Astrocyte (in vitro differentiated cells and primary cell): ENCODE measurements at places on chromosomes 6 and 20. TPM values are rescaled to one million over a fixed set of nuclear protein-coding genes. Genes with fewer than 3 reads are reported as not detected.

- DNase-seq: no peak
Measured at GRCh38 chr20:63457737-63458136, 14.7 kb downstream of the KCNQ2 start.

DNA sequence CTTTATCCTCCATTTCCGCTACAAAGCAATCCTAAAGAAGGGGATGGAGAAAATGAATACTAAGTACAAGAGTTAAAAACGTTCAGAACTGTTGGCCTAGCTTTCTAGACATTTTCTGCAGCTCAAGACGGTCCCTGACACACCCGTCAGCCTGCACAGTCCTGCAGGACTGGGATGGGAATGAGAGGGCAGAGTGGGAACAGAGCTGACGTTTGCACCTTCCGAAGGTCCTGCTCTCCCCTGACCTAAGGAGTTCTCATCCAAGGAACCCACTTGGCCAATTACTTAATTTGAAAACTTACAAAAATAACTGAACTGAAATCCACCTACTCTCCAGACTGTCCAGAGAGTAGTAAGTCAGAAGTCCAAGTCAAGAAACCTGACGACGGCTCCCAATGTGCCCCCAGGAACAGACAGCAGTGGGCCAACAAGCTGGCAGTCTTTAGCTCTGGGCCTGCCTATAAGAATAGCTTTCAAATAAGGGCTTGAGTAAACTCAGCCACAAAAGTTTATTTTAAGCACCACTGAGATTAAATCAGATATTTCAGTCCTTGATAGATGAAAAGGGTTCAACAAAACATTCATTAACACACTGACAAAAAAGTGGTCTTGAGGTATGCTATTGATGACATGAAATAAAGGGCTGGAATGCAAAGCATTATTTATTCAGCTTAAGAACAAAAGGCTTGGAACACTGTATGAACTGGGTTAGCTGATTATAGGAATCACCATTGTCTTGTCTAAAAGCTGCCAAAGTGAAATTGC is 76.8 kb downstream of the CNKSR3 start:
- peak; percentile 83 for DNase-seq

GRCh38 chr20:22617160-22617559 is 32.8 kb upstream of the FOXA2 start:
- DNase-seq: no peak

DNA sequence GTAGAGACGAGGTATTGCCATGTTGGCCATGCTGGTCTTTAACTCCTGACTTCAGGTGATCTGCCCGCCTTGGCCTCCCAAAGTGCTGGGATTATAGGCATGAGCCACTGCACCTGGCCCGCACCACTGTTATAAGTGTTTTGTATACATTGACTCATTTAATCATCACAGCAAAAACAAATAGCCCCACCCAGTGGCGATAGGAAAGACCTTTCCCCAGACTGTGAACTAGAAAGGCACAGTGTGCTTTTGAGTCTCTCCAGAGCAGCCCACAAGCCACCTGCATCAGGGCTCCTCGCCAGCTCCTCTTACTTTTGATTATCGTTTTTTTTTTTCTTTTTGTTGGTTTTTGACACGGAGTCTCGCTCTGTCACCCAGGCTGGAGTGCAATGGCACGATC is 27.9 kb upstream of the ZFP64 start:
- no peak for DNase-seq

DNA sequence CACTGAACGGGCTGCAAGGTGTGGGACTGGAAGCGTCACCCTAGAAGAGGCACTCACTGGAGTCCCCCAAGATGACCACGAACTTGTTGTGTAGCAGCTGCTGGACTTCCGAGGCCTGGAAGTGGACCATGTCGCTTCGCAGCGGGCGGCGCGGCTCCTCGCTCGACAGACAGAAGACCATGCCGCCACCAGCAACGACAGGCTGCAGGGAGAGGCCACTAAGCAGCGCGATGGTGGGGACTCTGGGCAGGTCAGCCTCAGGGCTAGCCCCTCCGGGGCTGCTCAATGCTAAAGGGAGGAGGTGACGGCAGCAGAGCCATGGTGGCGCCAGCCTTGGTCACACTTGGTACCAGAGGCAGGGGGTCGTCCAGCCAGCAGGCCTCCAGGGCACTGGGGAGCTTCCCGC is 720 bp downstream of the PCED1A start:
- no peak for DNase-seq

DNA sequence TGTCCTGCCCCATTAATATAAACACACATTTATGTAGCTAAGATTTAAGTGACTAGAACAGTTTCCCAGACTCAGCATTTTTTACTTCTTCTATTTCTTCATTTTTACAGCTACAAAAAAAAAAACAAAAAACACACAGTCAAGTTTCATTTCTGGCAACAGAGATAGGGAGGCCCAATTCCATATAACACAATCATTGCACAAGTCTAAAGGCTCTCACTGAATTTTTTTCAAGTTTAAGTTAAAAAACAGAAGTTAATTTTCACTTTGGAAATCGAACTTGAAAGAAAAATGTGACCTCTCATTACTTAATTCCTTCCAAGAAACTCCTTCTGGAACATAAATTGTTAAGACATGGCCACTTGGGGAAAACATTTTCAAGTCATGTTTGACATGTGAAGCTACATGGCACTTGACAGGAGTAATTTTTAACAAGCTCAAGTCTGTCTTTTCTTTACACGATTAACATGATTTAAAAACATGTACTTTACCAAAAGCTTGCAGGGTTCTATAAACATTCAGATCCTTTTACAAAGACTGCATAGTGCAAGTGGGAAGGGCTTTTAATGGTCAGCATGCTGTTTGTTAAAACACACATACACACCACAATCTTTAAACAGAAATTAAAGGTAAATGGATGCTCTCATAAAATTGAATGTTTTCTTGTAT is 100.1 kb upstream of the CCDC28A start:
- DNase-seq: no peak

DNA sequence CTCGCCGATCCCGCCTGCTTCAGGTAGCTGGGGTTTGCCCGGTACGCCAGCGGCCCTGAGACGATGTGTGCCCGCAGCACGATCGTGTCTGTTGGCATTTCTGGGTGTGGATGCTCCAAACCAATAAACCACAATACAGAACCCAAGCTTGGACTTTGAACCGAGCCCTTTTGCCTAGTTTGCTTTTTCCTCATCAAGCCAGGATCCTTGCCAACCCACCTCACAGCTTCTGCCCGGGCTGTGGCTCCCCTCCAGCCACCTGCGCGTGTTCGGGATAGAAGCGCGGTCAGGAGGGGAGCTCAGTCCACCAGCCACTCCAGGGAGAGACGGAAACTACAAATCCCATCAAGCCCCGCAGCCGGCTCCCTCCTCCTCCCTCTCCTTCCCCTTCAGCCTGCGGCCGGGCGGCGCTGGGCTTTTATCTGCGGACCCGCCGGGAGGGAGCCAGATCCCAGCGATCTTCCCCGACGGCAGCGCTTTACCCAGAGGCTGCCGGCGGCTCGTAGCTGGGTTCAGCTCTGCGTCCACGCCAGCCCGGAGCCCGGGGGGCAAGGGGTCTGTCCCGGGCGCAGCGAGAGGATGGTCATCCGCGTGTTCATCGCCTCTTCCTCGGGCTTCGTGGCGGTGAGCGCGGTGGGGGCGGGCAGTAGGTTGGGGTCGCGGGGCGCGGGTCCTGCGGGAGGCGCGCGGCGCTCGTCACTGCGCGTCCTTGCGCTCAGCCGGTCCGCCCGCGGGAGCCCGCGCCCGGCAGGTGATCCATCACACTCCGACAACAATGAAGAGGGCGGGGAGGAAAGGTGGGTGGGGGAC is at the start of gene SH3BGRL2:
TSS of gene SH3BGRL2 (plus strand) at position 447 of the 810 bp plus-strand sequence. CDS start at position 580, 133 bp downstream.
- DNase-seq: peak; percentile 55

DNA sequence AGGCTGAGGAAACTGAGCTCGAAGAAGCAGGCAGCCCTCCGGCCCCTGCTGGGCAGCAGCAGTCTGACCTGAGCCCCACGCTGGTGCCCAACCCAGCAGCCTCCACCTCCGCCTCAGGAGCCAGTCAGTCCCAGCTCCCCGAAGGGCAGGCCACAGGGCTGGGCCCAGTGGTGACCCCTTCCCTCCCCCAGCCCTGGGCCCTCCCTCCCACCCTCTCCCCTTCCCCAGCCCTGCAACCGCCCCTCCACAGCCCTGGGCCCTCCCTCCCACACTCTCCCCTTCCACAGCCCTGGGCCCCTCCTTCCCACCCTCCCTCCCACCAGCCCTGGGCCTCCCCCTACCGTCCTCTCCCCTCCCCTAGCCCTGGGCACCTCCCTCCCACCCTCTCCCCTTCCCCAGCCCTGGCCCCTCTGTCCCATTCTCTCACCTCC is 115.0 kb downstream of the TAF4 start:
- DNase-seq: no peak

- no peak for DNase-seq
Measured at GRCh38 chr6:148811459-148811858, 64.6 kb downstream of the UST start.

DNA sequence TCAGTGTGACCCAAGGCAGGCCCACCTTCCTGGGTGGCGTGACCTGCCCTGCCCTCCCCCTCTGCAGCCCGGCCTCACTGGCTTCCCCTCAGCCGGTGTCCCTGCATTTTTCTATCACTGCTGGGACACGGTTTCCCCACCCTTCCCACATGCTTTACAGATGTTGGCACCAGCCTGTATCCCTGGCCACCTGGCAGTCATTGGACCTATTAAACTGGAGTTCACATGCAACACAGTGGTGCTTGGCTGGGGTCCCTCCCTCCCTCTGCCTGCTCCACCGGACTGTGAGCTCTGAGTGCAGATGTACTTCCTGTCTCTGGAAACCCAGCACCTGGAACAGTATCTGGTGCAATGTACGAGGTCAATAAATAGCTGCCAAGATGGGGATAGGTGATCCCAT is 25.5 kb upstream of the STX16 start:
- DNase-seq: no peak

DNA sequence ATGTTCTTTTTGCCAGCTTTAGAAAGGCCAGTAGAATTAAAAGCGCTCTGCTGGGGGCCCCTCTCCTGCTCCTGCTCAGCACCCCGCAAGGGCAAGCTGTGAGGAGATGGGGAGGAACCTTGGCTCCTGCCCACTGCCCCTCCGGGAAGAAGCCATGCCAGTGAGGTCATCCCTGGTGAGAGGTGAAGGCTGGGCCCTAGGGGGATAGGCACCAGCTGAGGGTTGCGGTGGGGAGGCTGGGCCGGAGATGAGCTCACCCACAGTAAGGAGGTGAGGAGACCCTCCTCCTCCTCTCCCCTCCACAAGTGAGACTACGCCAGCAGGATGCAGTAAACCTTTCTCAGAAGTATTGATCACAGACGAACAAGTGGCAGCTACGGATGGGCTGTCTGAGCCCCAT is 32.1 kb downstream of the LRFN2 start:
- DNase-seq: no peak

- DNase-seq: no peak
Measured at GRCh38 chr6:24838081-24838480, 39.4 kb upstream of the ARMH2 start.

- DNase-seq: no peak
Measured at GRCh38 chr6:5663739-5664138, 343.0 kb downstream of the NRN1 start.

DNA sequence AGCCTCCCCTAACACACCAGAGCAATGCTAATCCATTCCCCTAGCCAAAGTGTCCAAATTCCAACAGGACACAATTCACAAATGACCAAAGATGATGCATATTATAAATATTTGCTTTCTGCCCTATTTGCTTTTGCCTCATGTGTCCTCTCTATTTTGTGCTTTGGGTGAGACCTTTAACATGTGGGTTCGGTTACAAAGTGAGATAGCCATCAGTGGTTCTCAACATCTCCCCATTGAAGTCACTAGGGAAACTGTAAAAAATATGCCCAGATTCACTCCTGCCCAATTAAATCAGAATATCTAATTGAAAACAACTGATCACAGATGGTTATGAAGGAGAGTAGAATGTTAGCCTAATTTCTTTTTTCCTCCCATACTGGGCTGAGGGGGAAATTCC is 159.2 kb downstream of the MTFR2 start:
- no peak for DNase-seq

- DNase-seq: peak; percentile 5
Measured at GRCh38 chr20:33211817-33212424, 5.2 kb upstream of the BPIFA3 start.

DNA sequence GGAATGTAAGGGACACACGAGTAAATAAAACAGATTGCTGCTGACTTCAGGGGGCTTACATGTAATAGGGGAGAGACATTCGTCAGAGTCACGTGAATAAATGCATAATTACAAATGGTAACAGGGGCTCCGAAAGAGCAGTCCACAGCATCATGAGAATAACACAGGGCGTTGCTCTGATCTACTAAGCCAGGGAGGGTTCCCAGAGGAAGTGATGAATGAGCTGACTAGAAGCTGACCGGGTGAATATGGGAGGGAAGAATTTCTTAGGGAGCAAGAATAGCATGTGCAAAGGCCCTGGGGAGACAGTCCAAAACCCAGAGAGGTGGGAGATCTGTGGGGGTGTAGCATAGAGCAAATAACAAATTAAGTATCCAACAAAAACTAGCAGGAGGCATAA is 2.4 kb downstream of the BPI start:
- no peak for DNase-seq

DNA sequence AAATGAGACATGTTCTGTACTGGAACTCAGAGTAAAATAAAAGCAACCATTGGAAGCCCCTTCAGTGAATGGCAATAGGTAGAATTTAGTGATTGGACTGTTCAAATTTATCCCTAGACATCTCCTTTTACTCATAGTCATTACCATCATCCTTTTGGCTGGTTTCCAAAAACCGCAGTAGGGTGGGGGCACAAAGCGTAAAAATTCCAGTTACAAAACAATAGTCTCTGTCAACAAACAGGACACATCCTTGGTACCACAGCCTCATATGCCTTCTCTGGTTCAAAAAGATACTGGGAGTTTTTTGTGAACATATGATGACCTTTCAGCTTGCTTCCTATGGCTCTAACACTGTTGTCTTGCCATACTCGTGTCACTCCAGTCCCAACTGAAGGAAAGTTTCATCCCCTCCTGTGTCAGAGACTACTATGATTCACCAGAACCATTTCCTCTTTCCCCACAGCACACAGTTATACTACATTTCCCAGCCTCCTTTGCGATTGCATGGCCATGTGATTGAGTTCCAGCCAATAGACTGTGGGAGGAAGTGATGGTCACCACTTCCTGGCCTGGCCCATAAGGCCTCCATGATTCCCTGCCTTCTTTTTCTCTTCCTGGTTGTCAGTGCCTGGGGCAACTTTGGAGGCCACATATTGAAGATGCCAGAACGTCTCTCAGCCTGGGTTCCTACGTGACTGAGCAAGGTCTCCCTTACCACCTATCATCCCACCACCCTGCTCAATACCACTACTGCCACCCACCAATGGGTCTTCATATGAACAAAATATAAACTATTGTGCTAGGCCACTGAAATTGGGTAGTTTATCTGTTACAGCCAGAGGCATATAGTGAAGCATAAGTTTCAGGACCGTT is 162.4 kb downstream of the ID4 start:
- no peak for DNase-seq

- DNase-seq: no peak
Measured at GRCh38 chr6:52640916-52641315, 30.0 kb upstream of the TMEM14A start.

IL22RA2 gene
- not detected in 2 replicates for total RNA-seq

HAO1 gene
- 0.17 and 0.20 TPM in 2 replicates for total RNA-seq

HLA-G gene
- total RNA-seq: 0.79 and 0.89 TPM in 2 replicates

CDC40 gene
- total RNA-seq: 15.7 and 18.7 TPM in 2 replicates

EBF4 gene
- 2.3 and 4.1 TPM in 2 replicates for total RNA-seq

TNF gene
- total RNA-seq: 0.79 and 1.2 TPM in 2 replicates

MUC21 gene
- total RNA-seq: not detected in 2 replicates

HCK gene
- 0.34 and 0.53 TPM in 2 replicates for total RNA-seq

OR2H1 gene
- not detected in 2 replicates for total RNA-seq

OXT gene
- not detected in 2 replicates for total RNA-seq

PCMT1 gene
- total RNA-seq: 127 TPM in 2 replicates

DOK5 gene
- total RNA-seq: 0.82 and 1.2 TPM in 2 replicates

AKIRIN2 gene
- total RNA-seq: 65.4 and 66.8 TPM in 2 replicates

COL9A3 gene
- total RNA-seq: 43.0 and 54.3 TPM in 2 replicates

CALHM4 gene
- total RNA-seq: 0.20 TPM in 1 of 2 replicates, not detected in the other

OARD1 gene
- total RNA-seq: 10.6 and 14.3 TPM in 2 replicates
